NCI-H774 (cell line): ENCODE measurements at places on chromosomes 4 and X.

DNA sequence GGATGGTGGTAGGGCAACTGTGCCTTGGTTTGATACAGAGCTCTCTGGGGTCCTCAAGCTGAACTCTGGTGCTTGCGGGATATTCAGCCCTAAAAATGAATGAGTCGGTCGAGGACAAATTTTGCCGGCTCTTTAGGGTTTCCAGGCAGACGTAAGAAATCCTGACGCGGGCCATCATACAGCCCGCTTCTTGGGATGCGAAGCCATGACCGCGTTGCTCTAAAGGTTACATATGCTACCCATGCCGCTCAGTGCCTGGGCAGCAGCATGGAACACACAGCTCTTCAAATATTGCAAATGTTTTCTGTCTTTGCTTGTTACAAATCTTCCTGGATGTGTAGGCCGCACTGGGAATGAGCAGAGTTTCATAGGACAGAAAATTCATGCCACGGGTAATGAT lies 55.6 kb downstream of the NBDY start:
- no peak for DNase-seq

DNA sequence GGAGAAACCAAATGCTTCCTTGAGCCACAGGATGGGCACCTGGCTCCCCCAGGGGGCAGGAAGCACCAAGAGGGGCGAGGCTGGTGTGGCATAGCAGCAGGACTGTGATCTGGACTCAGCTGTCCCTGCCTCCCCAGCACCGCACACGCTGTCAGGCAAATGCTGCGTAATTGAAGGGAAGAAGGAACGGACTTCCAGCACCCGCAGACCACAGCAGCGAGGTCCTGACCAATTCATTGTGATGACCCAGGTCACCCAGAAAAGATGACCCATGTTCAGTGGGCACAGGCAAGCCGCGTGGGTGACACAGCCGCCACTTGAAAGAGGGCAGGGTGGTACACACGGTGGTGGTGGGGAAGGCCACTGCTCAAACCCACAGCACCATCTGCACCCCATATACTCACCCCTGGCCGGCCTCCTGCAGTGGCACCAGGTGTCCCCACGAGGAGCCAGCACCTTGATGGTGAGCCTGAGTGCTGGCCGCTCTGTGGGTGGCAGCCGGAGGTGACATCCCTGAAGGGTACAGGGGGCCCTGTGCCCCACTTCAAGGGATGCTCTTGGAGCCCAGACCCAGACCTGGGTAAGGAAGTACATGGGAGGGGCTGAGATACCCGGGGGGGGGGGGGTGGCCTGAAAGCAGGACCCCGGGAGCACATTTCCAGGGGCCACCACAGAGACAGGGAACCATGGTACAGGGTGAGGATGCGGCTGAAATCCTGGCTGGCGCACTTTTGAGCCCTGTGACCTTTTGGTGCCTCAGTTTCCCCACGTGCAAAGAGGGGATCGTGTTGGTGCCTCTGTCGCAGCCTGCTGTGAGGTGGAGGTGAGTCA lies 11.5 kb downstream of the NAT8L start:
- DNase-seq, result no peak

- no peak for DNase-seq
These were observed at the start of gene PLAC1 for GRCh38 chrX:134658002-134658759. PLAC1 (minus strand) TSS chrX:134658471; CDS start chrX:134566682, 91,789 bp downstream.

GRCh38 chr4:138344054-138344453 lies 101.9 kb upstream of the SLC7A11 start:
- no peak for DNase-seq

DNA sequence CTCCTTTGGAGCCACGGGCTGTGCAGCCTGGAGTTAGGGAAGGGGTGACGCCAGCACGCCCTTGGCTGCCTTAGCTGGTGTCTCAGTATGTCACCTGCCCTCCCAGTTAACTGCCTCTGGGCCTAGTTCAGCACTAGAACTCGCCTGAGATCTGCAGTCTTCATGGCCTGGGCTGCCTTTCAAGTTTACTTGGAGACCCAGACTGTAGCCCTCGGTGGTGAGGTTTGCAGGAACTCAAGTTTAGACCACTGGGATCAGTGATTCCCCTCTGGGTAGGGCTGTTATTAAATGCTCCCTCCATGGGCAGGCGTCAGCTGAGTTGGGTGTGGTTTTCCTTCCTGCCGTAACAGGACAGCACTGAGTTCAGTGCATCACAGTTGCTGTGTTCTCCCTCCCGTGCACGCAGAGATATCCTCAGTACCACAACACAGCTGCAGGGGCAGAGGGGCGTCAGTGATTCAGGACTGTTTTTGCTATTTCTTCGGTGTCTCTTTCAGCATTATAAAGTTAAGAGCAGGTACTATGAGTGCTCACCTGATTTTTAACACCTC lies 30.5 kb downstream of the PLAC8 start:
- no peak for DNase-seq

GRCh38 chr4:139822391-139822790 lies 156.8 kb downstream of the MGST2 start:
- no peak for DNase-seq

GRCh38 chrX:48683411-48683982 lies at the start of gene WAS:
WAS (plus strand) TSS chrX:48683799; CDS start chrX:48683854, 55 bp downstream.
- no peak for DNase-seq

GRCh38 chr4:125235971-125236370 lies 78.8 kb upstream of the FAT4 start:
- no peak for DNase-seq

GRCh38 chr4:187109636-187110035 lies 386.0 kb upstream of the FAT1 start:
- DNase-seq, result no peak

DNA sequence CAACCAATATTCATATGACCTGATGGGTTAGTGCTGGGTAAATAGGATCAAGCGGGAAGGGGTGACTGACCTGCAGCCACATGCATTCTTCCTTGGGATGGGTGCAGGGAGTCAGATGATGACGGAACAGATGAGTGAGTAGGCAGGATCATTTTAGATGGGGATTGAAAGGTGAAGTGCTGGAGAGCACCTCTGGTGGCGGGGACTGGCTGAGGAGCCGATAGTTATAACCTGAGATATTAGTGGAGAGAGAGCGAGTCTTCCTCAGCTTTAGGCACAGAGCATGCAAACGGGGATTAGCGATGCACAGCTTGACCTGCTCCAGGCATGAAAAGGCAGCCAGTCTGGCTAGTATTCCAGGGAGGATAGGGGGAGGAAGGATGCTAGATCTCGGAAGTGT lies 99.1 kb downstream of the AFF1 start:
- no peak for DNase-seq
